ENCODE measurements at places on chromosomes 1 and 21. TPM values are rescaled to one million over a fixed set of nuclear protein-coding genes. Genes with fewer than 3 reads are reported as not detected.

Gene ITGB2
- polyA plus RNA-seq: 25.3 TPM

Gene PRR9
- polyA plus RNA-seq: not detected

Gene IFNLR1
- polyA plus RNA-seq: 1.1 TPM

Gene LMOD1
- polyA plus RNA-seq: 117 TPM

Gene ATAD3C
- 0.92 TPM for polyA plus RNA-seq

Gene COL11A1
- polyA plus RNA-seq: not detected

Gene SLC35D1
- 2.3 TPM for polyA plus RNA-seq

Gene RGL1
- polyA plus RNA-seq: 8.2 TPM

Gene FCRLB
- polyA plus RNA-seq: not detected

Gene FAM43B
- 0.05 TPM for polyA plus RNA-seq

Gene LCE1D
- polyA plus RNA-seq: not detected

Gene MSH4
- polyA plus RNA-seq: not detected
